SW 1271 (cell line): ENCODE measurements at places on chromosomes 4 and X.

- no peak for DNase-seq
Measured at GRCh38 chr4:150127757-150128156, 49.5 kb downstream of the DCLK2 start.

GRCh38 chr4:92014067-92014466, 289.7 kb upstream of the GRID2 start:
- DNase-seq = no peak

- DNase-seq = no peak
Measured at GRCh38 chr4:83083925-83084475, 30.5 kb downstream of the PLAC8 start.

DNA sequence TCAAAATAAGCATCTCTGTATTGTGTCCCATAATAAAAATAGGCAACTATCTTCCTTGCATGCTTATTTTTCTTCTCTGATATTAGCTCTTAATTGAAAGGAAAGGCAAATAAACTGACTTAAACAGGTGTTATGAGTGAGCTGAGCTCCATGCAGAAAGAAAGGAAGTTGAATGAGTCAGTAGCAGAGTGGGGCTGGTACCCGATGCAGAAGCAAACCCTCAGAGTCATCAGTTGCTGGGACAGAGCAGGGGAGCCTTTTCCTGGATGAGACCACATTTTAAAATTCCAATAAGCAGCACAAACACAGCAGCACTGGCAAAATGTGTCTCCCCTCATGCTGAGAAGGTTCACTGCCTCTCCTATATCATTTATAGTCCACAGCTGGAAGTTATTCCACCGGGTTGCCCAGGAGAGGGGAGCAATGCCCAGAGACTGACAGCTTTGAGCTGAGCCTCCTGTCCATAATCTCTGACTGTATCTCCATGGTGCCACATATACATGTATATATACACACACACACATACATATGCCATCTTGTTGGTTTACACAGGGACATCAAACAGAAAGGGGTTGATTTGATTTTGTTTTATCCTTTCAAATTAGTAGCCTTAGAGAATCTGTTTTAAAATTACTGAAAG, 274.3 kb upstream of the PPARGC1A start:
- no peak for DNase-seq

- peak; percentile 42 for DNase-seq
Measured at GRCh38 chr4:150078041-150078578, at the start of gene DCLK2. Gene DCLK2, plus strand, starts transcription at chr4:150078445. Its CDS starts 583 bp downstream, at chr4:150079028.

GRCh38 chr4:1318046-1318375, 28.3 kb downstream of the MAEA start:
- DNase-seq = no peak
